Neural progenitor cell (in vitro differentiated cells): ENCODE measurements at places on chromosomes 5 and 9. TPM values are rescaled to one million over a fixed set of nuclear protein-coding genes. Genes with fewer than 3 reads are reported as not detected.
A peak's percentile ranks its signal among the peaks of the same experiment; 100 is the strongest.

Gene SOX30
- total RNA-seq: 0.06 and 0.17 TPM in 2 replicates

Gene GLRX
- total RNA-seq: 15.1 and 21.0 TPM in 2 replicates

Gene HRCT1
- not detected in 2 replicates for total RNA-seq

Gene HRH2
- 0.19 TPM in 1 of 2 replicates, not detected in the other for total RNA-seq

DNA sequence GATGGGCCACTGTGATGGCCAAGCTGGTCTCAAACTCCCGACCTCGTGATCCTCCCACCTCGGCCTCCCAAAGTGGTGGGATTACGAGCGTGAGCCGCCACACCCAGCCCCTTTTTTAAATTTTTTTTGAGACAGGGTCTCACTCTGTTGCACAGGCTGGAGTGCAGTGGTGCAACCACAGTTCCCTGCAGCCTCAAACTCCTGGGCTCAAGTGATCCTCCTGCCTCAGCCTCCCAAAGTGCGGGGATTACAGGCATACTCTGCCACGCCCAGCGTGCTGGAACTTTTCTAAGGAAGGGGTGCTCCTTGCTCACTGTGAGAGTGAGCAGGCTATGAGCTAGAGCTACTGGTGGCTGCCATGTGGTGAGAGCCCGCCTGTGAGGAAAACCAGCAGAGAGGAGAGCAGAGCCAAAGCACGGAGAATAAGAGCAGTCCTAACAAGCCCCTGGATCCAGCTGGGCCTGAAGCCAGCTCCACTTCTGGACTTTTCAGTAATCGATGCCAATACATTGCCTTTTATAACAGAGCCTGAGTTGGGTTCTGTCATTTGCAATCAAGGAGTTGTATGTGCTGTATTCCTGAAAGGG lies 75.5 kb upstream of the UNC5A start:
- no peak for DNase-seq

- no peak for DNase-seq
Observed at GRCh38 chr9:96419691-96419969, 1.5 kb upstream of the ZNF367 start.

- no peak for DNase-seq
Observed at GRCh38 chr9:33762343-33762742, 33.0 kb upstream of the PRSS3 start.

GRCh38 chr9:132411091-132411508 lies 1.1 kb downstream of the CFAP77 start:
- DNase-seq: peak; percentile 90

GRCh38 chr9:18721995-18722310 lies 248.0 kb downstream of the ADAMTSL1 start:
- no peak for DNase-seq

DNA sequence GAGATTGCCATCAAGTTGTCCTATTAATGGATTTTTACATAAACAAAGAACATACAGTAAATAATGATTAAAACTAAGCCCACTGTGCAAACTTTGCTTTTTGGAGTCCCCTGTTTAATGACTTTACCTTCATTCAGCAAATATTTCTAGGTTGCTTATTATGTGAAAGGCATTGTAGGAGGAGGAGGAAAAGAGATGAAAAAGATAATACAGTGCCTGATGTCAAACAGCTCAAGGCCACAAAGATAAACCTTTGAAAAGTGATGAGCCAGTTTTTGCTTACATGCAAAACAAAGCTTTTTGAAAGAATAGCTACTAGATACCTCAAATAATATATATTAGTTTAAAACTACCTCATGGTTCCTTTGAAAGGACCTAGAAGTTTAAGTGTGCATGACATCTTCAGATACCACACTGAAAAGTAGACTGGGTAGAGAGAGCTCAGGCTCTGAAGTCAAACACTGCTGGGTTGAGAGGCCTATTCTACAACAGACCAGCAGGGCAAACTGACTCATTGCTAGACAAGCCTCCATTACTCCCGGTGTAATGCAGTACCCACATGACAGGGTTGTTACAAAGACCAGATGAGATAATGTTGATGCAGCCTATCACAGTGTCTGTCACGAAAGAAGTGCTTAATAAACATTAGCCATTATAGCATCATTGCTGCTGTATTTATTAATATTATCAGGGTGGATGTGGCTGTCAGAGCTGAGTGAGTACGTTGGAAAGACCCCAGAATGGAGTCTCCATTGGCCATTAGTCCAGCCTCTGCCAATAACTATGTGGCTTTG lies 11.8 kb downstream of the DEPDC1B start:
- peak; percentile 31 for DNase-seq

GRCh38 chr5:149128023-149128875 lies 13.0 kb upstream of the ABLIM3 start:
- peak; percentile 58 for DNase-seq

- no peak for DNase-seq
Observed at GRCh38 chr9:123238365-123238764, 30.0 kb downstream of the STRBP start.

DNA sequence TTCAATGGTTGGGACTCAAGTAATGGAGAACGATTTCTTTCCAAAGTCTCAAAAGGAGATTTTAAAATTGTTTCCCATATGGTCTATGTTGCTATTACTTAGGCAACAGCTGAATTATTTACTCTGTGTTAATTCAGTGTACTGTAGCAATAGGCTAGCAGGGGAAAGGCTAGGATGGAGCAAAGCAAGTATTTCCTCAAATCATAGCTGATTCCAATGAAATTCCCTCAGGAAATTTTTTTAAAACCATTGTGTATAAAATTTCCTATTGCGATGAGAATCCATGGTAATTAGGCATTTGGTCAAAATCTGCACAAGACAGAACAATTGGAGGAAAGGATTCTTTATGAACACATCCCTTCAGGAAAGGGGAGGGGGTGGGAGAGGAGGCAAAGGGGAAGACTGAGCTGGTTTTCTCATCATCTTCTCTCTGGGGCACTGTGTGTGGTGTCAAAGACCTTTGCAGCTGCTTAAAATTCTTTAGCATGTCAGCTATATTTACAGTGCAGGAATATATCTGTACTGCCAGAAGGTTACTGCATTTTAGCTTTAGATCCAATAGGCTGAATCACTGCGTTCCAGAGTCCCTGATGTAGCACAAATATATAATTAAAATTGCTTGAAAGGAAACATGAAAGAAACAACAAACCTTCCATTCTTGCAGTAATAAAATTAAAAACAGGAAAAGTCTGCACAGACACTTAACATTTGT lies 95.3 kb downstream of the ZNF608 start:
- peak; percentile 18 for DNase-seq

- no peak for DNase-seq
Observed at GRCh38 chr9:70590315-70590677, 175.8 kb upstream of the KLF9 start.

DNA sequence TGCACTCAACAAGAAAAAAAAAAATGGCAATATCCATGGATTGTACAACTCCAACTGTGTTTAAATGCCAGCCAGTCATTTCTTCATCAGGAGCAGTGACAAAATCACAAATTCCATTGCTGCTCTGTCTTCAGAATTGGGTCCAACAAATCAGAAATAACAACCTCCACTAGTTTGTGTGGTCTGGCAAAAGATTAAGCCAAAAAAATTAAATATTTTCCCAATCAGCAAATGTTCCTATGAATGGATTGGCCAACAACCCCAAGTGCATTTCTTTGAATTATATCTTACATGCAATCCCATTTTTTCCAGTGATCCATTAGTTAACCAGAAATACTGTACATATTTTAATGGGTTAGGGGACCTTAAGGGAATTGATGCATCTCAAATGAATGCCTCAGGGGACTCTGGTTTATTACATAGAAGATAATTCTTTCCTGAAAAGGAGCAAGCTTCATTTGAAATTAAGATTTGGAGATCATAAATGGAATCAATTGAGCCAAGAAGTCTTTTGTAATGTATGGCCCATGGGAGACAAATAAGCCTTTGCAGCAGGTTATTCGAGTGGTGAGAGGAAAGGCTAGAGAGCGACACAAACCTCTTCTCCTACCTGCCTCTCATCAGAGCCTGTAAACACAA lies 131.8 kb downstream of the TLE1 start:
- DNase-seq: no peak
